ENCODE measurements at places on chromosomes 2 and 18. TPM values are rescaled to one million over a fixed set of nuclear protein-coding genes. Genes with fewer than 3 reads are reported as not detected.

GRCh38 chr2:73494031-73494430 is 108.4 kb downstream of the ALMS1 start:
- DNase-seq = no peak

DNA sequence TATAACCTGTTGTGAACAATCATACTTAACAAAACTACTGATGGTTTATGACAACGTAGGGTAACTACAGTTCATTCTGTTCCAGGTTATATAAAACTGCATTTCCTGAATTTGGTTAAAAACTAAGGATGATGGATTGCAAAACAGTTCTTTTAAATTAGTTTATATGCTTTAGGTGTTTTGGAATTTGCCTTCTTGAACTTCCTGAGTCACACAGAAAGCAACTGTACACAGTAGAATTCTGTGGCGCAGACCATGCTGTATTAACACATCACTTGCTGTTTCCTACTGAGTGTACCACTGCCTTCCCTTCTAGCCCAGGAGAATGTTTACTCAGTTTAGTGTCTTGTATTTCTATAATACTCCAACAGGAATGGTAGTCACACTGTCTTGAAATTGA is 19.4 kb downstream of the ITGB1BP1 start:
- DNase-seq = no peak

DNA sequence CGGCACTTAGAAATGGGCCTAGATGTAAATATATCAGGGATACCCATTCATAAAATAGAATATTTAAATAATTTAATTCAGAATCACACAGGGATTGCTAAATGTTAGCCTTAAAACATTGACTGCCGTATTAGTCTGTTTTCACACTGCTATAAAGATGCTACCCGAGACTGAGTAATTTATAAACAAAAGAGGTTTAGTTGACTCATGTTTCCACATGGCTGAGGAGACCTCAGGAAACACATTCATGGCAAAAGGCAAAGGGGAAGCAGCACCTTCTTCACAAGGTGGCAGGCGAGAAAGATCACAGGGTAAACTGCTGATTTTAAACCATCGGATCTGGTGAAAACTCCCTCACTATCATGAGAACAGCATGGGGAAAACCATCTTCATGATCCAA is 223.6 kb upstream of the GULP1 start:
- DNase-seq = no peak

DNA sequence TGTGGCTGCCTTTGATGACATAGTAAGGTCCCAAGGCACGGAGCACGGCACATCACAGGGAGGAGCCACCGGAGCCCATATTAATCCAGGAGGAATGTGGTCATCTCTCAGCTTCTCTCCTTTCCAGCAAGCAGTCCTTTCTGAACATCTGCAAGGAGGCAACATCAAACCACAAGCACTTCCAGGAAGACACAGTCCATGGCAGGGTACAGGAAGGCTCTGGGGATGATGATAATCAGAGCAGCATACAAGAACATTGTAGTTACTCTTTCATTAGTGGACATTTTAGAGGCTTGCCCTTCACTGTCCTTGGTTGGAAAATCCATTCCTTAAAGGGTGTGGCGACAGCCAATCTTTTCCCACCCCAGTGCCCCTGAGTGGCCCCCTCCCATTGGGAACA is 31.1 kb downstream of the YPEL5 start:
- DNase-seq = no peak

GRCh38 chr2:88967844-88968243 is 276.4 kb downstream of the RPIA start:
- DNase-seq = no peak

DNA sequence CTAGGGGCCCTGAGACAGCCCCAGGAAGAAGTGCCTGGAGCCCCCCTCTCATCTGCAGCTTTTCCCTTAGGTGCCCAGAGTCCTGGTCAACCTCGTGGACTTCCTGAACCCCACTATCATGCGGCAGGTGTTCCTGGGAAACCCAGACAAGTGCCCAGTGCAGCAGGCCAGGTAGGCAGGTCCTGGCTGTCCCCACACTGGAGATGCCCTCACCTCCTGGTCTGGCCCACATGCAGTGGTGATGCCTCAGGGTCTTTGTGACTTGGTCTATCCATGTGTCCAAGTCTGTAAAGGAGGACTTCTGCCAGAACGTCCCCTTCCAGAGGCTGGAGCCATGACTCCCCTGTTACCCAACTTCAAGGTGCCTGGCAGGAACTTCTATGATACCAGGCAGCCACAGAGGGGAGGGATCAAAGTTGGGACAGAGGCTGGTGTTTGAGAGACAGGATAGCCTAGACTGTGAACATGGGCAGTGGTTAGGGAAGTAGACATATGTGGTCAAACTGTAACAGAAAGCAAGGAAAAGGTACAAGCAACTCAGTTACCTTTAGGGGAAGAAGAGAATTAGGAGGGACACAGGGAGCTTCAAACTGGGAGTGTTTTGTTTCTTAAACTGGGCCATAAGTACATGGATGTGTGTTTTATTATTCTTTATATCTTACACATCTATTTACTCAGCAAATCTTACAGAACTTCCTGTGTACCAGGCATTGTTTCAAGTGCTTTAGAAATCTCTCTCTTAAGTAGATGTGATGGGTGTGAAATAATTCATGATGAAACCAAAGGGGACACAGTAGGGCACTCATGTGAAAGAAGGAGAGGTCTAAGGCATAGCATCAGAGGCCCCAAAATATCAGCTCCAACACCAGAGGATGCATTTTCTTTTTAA is 107.1 kb downstream of the PLB1 start:
- no peak for DNase-seq

DNA sequence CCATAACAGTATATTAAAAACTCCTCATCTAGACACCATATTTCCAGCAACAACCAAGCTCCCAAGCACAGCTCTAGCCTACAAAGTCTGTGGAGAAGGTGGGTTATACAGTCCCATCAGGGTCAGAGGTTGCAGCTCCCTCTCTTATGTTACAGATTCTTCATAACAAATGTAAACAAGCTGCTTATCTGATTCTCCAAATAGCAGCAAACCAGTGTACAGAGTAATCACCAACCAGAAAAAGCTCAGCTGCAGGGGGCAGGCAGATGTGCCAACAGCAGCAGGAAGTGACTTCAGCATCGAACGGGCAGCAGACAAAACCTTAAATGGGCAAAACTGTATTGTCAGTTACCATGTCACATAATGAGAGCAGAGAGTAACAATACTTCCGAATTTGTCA is 52.9 kb upstream of the NABP1 start:
- peak; percentile 13 for DNase-seq

DNA sequence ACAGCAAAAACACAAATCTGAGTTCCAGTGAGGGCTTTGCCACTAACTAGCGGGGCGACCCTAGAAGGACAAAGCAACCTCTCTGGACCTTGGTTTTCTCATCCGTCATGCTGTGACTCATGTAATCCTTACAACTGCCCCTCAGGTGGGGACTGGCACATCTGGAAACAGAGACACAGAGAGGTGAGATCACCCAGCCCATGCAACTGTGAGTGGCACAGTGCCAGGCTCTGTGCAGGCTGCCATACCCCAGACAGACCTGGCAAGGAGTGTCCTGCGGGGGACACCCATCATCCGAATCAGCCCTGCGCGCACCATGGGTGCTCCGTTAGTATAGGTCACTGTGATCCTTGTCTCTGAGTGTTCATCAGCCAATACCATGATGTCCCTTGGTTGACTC is 198.3 kb downstream of the SMAD7 start:
- no peak for DNase-seq

- DNase-seq = no peak
Observed at GRCh38 chr2:20451341-20451740, 4.5 kb downstream of the RHOB start.

DNA sequence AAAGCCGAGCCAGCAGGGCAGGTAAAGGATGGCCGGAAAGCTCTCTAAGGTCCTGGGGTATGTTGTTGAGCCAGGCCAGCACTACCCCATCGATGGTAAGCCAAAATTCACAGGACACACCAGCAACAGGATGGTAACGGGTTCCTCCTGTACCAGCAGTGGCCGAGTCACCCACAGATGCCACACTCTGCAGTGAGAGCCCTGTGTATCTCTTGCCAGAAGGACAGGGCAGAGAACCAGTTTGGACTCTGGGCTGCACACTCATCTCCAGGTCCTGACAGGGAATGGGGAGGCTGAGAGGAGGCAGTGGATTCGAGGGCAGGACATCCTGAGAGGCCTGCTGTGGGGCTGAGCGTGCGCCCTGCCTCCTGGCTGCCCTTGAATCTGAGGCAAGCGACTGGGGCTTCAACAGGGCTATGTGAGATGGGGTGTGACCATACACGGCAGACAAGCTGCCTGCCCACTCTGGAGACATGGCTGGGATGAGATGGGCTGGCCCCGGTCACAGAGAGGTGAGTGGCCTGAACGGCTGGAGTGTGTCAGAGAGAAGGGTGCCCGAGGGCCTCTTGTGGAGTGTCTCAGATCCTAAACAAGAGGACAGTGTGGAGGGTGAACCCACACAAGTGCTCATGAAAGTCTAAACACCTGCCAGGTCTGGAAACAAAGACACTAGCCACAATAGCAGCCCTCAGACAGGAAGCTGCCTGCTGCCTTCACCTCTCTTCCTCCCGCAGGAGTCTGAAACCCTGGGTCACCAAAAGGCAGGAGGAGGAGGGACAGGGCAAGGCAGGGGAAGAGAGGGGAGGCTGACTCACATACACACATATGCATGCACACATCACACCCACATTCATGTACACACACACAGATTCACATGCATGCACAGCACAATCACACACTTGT is 182.3 kb downstream of the LOXHD1 start:
- DNase-seq = no peak

- no peak for DNase-seq
Observed at GRCh38 chr2:10188211-10188610, 65.7 kb downstream of the RRM2 start.

DNA sequence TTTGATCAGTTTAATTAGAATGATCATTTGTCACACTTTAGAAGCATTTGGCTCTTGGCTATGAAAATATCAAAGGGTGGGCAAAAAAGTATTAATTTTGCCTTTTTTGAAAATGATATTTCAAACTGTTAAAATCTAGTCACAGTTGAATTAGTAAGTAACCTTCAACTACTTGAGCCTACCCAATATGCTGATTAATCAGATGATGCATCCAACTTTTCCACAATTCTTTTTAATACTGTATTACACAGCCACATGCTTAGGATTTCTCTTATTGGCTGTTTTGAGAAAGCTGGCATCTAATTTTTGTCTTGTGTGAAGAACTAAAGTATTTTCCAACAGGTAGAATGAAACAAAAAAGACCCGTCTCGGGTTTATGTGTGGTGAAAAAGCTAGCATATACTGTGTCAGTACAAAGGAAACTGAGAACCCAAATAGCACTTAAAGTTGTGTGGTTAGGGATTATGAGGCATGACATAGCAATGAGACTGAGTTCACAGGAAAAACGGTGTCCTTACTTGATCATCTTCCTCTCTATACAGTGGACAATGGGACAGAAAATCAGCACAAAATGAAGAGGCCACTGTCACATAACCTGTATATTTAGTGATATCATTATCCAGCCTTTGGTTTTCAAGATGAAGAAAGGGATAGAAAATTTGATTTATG is 11.7 kb downstream of the OSBPL6 start:
- DNase-seq = no peak

DNA sequence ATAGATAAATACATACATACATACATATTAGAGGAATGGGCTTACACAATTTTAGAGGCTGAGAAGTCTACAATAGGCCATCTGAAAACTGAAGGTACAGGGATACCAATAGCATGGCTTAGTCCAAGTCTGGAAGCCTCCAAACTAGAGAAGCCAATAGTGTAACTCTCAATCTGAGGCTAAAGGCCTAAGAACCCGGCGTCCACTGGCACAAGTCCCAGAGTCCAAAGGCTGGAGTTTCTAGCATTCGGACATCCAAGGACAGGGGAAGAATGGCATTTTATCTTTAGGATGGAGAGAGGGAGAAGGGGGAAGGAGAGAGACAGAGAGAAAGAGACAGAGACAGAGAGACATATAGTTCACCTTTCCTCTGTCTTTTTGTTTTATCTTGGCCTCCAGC is 63.7 kb upstream of the SYT4 start:
- DNase-seq = no peak

GRCh38 chr2:141641462-141641861 is 489.4 kb downstream of the LRP1B start:
- DNase-seq = no peak

GRCh38 chr2:150916467-150917396 is 344.9 kb downstream of the RBM43 start:
- no peak for DNase-seq

- DNase-seq = no peak
Observed at GRCh38 chr18:79799619-79800370, 2.1 kb downstream of the KCNG2 start.

DNA sequence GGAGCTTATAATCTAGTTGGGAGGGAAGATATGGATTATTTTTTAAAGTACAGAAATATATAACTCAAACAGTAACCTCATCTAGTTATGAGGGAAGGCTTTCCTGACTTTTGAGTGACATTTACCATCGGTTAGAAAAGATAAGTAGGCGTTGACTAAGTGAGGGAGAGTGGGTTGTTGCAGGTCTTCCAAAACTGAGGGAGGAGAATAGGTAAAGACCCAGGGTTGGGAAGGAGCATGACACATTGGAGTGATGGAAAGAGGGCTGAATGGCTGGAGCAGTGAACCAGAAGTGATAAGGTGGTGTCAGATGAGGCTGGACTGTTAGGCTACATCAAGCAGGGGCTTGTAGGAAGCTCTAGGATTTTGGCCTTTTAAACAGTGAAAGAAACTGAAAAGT is 10.6 kb upstream of the NUP35 start:
- no peak for DNase-seq

DNA sequence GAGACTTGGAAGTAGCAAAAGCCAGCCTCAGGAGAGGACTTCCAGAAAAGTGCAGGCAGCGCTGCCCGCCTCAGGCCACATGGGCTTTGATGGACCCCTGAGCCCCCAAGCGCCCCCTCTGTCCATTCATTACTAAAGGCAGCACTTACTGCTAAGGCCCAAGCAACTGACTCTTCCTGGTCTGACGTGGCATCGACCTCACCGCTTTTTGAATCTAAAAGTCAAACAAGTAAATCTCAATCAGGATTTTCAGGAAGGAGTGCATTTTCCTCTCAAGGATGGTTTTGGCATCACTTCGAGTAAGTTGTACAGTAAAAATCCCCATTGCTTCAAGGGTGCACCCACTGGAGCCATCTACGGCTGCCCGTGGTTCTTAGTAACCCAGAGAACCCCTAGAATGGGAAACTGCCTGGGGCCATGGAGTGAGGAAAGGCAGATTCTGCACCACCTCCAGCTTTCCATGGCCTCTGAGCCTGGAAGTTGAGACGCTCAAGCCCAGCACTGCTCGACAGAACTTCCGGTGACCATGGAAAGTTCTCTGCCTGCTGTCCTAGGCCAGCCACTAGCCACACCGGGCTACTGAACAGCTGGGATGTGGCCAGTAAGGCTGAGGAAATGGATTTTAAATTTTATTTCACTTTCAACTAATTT is 7.0 kb downstream of the HJURP start:
- no peak for DNase-seq

GRCh38 chr18:67864677-67865340 is 348.3 kb upstream of the DSEL start:
- DNase-seq = no peak

The GPR148 gene
- total RNA-seq = not detected

The HOXD12 gene
- not detected for total RNA-seq

The DUSP19 gene
- 1.1 TPM for total RNA-seq

The STK39 gene
- 18.1 TPM for total RNA-seq

The MROH2A gene
- total RNA-seq = not detected

The C2orf66 gene
- total RNA-seq = not detected

The C1QL2 gene
- not detected for total RNA-seq

The PLGLB1 gene
- total RNA-seq = 23.6 TPM

The SOWAHC gene
- not detected for total RNA-seq

The MAL gene
- total RNA-seq = 116 TPM

The RGPD4 gene
- 0.88 TPM for total RNA-seq

The GALNT5 gene
- total RNA-seq = not detected

The MRO gene
- not detected for total RNA-seq

The CTLA4 gene
- total RNA-seq = 1.8 TPM

The SKOR2 gene
- total RNA-seq = not detected

The CHAC2 gene
- total RNA-seq = 2.3 TPM

All from naive thymus-derived CD8-positive, alpha-beta T cell (primary cell).